ENCODE measurements at places on chromosomes 1 and 21.
A peak's percentile ranks its signal among the peaks of the same experiment; 100 is the strongest.

GRCh38 chr1:227486559-227486958, 76.8 kb upstream of the ZNF678 start:
- no peak for DNase-seq

DNA sequence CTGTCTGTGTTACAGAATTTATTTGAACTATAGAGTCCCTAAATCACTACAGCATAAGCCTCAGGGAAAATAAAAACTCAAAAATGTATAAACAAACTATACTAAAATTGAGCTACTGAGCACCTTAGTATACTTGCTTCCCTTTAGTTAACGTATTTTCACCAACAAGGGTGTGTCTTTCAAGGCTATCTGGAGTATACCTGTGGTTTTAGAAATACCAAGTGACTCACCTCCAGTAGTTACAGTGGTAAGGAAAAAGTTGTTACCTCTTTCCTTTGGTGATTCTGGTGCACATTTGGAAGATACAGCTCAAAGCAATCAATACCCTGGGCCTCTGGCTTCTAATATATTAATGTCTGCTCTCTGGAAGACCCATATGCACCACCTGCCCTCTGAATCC, 68.0 kb upstream of the C1orf105 start:
- no peak for DNase-seq

- DNase-seq: no peak
Measured at GRCh38 chr1:223456747-223457146, 63.5 kb downstream of the CCDC185 start.

GRCh38 chr1:185468626-185469025, 151.6 kb upstream of the IVNS1ABP start:
- no peak for DNase-seq

- no peak for DNase-seq
Measured at GRCh38 chr1:183477986-183478781, 5.9 kb downstream of the SMG7 start.

DNA sequence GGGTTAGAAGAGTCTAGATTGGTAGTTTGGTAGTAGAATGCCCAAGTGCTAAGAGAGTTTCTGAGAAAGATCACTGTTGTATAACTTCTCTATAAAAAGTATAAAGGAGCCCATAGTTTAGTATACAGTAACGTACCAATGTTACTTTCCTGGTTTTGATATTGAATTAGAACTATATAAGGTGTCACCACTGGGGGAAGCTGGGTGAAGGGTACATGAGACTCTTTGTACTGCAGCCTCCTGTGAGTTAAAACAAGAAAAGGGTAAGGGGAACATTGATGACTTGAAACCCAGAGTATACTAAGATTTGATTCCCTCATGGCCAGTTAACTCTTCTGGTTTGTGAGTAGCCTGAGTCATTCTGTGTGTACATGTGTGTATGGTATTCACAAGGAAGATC, 129.8 kb downstream of the RPS6KC1 start:
- DNase-seq: no peak

- DNase-seq: no peak
Measured at GRCh38 chr1:64043288-64043687, 160.1 kb upstream of the UBE2U start.

GRCh38 chr1:236407059-236407458, 13.0 kb downstream of the EDARADD start:
- no peak for DNase-seq

GRCh38 chr21:41931041-41931451, 22.8 kb downstream of the C2CD2 start:
- peak; percentile 76 for DNase-seq

GRCh38 chr1:57357462-57357861, 66.4 kb downstream of the DAB1 start:
- DNase-seq: no peak

DNA sequence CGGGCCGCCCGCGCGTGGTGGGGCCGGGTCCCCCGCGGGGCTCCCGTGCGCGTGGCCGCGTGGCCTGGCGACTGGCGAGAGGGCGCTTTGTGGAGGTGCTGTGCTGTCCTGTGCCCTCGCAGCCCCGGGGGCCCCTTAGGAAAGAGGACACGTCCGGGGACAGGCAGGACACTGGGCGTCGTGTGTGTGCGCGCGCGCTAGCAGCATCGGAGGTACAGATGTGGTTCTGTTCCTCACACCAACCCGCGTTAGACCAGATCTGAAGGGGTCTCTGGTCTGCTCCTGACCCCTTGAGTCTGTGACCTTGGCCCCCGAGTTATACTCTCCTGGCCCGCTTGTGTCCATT, 489 bp downstream of the ACTN2 start:
- peak; percentile 14 for DNase-seq

- no peak for DNase-seq
Measured at GRCh38 chr1:183124259-183124658, 61.8 kb upstream of the LAMC2 start.

DNA sequence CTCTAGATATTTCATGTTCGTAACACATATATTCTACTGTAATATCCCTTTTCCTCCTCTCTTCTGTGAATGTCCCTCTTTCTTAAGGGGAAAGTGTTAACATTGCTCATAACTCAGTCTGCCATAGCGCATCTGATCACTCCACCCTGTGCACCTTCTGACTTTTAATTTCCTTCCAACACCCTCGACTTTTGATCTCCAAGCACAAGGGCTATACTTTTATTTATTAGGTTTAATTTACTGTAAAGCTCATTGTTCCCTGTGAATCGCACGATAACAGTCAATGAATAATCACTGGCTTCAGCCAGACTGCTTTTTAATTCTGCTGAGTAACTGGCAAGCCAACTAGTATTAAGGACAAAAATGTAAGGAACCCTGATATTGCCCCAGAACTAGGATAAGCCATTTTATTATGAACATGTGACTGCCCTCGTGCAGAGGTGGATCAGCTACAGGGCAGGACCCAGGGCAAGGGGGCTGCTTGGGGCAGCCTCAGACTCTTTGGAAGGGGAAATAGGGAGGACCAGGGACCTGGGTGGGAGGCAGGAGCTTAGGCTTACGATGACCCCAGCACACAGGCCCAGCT, 2.6 kb upstream of the ETS2 start:
- DNase-seq: no peak

DNA sequence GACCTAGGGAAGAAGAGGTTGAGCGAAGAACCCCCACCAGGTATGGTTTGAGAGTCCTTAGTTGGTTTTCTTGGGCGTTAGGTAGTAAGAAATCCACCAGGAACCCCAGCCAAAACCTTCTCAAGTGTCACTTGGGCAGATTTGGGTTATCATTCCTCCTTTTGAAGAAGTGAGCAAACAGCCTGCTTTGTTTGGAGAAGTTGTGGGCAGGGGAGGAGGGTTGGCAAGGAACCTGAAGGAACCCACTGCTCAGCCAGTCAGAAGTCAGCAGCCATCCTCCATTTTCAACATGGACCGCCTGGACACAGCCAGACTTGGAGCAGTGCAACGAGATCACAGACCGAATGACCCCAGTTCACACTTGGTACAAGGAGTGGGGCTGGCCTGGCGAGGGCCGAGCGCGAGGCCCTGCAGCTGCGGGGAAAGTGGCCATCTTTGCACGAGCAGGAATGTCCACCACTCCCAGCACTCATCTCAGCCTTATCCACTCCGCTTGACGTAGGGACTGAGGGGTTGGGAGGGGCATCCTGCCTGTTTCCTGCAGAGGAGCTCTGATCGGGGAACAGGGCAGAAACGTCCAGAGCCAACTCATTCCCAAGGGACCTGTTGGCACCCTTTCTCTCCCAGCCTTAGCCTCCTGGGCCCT, 7.2 kb downstream of the ADPRS start:
- no peak for DNase-seq

DNA sequence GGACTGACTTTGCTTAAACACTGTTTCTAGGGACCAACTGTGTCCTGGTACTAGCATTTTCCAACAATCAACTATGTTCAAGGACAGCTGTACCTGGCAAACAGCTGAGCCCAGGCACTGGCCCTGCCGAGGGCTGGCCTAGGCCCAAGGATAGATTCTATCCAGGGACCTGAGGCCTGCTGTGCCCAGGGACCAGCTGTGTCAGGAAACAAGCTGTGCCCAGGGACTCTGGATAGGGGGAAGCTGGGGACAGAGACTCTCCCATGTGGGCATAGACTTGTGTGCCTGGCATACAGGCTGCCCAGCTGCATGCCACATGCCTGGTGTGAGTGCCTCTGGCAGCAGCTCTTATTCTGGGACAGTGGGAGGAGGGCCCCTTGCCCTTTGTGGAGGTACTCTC, 38.1 kb upstream of the POU3F1 start:
- no peak for DNase-seq

DNA sequence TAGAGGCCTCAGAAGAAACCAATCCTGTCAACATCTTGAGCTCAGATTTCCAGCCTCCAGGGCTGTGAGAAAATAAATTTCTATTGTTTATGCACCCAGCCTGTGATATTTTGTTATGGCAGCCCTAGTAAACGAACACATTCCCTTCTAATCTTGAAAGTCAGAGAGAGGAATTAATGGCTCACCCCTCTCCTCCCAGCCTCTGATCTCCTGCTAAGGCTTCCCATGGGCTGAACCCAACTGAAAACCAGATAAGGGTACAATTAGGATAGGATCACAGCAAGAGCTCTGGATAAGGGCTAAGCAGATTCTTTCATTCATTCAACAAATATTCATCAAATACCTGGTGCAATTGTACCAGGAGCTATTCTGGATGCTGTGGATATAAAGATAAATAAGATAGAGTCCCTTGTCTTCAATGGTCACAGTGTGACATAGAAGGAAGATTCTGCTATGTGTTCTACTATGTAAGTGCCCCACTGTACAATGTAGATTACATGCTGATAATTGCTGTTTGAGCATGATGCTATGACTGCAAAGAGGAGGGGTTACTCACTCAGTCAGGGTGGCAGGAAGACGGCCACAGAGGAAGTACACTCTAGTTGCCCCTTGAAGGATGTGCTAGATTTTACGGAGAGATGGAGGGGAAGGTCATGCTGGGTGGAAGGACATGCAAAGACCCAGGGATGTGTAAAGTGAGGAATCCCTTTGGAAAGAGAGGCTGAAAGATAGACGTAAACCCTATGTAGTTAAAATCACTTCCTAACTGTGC, 203.3 kb upstream of the JUN start:
- DNase-seq: no peak

GRCh38 chr1:58739856-58740466, 40.1 kb upstream of the MYSM1 start:
- no peak for DNase-seq

All from kidney (tissue), 22 donors.